Stimulated activated naive CD4-positive, alpha-beta T cell (primary cell): ENCODE measurements at places on chromosomes 12 and 14.

- DNase-seq = no peak
Observed at GRCh38 chr14:68793734-68794129, 865 bp upstream of the ZFP36L1 start.

DNA sequence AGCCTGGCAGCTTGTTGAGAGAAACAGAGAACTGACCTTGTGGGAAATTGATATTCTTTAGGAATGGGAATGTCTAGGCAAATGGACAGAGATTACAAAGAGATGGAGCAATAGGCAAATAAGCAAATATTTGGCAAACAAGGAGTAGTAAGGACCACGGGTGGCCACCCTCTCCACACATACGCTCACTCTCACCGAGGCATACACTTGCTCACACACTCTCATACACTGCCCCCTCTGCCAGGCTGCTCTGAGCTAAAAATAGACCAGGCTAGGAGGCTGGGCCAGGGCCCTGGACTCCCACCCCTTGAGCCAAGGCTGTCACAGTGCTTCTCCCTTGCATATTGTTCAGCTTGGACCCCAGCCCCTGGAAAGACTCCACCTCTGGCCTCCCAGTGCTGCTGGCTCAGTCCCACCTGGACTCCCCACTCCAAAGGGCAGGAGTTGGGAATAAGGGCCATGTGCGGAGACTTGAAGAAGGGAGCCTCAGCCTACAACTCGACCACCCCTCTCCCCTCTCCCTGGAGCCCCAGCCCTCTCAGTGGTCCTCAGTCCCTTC lies 1.1 kb downstream of the PPP1R1A start:
- no peak for DNase-seq

GRCh38 chr14:64733899-64734298 lies 29.7 kb downstream of the PLEKHG3 start:
- no peak for DNase-seq

DNA sequence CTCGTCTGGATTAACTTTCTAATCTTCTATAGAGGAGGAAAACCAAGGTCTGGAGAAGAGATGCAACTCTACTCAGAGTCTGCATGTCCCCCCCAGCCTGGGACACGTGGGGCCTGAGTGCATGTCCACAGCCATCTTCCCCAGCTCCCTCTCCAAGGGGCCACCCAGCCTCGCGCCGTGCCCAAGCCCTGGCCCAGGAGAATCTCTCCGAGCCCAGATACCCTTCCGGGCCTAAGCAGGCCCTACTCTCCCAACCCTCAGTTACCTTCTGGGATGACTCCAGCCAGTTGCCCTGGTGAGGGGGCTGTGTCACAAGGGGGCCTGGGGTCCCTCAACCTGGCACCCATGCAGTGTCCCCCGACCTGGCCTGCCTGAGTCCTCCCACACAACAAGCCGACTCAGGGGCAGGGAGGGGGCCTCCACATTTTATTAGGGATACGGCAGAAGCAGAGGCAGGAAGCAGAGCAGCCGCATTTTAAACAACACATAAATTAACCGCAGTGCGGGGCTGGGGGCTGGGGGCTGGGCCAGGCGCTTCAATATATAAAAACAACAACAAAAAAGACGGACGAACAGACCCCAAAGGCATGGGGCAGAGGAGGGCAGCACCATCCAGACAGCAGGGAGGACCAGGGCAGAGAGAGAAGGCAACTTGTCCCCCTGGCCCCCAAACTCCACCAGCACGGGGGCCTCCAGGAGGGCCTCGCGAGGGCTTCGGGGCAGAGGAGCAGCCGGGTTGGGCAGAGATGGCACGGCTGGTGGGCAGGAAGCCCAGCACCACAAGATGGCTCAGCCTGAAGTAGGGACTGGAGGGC lies 37.3 kb downstream of the NCKAP5L start:
- DNase-seq = no peak

DNA sequence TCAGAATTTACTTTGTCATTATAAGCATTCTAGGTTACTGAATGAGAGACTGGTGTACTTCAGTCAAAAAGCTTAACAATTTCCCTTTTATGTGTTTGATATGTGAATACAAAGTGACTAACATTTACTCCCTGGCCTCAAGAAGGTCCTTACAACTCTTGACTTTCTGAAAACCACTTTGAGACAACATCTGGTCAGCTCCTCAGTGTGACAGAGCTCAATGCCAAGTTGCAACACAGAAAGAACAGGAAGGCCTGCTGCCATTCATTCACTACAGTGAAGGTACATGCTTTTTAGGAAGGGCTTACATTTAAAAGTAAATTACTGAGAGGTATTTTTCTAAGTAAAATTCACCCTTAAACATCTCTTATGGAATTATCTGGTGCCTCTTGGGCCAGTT lies 2.3 kb upstream of the NAA30 start:
- DNase-seq = no peak

- DNase-seq = no peak
Observed at GRCh38 chr12:124497658-124498057, 69.8 kb downstream of the NCOR2 start.

DNA sequence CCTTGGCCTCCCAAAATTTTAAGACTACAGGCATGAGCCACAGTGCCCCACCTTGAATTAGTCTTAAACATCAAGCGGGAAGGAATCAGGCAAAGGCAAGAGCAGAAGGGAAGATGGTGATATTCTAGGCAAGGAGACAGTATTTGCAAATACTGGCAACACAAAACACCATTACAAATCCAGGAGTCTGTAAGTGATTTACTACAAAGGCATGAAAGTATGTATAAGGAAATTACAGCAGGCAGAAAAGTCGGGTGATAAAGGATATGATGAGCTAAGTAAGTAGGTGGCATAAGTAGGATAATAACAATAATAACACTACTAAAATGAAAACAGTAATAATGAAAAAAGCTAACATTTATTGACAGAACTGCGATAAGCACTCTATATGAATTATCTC lies 28.5 kb downstream of the FMNL3 start:
- DNase-seq = no peak

- no peak for DNase-seq
Observed at GRCh38 chr12:22287776-22288621, 46.5 kb downstream of the ST8SIA1 start.

- no peak for DNase-seq
Observed at GRCh38 chr14:22599349-22599748, 1.2 kb downstream of the ABHD4 start.

DNA sequence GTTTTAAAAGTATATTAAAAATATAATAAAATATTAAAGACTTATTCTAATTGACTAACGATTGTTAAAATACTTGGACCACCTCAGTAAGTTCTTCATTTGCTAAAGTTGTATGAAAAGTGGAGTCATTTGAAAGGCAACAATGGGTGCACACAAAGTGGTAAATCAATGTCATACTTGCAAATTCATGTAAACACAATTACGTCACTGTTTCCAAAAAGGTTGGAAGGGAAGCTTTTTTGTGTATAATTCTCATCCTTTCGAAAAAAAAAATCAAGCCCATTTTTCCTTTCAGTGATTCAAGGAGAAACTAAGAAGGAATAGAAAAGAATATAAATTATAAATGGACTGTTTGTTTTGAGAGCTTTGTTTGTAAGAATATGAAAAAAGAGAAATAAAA lies 166.2 kb downstream of the PIK3C2G start:
- DNase-seq = no peak

DNA sequence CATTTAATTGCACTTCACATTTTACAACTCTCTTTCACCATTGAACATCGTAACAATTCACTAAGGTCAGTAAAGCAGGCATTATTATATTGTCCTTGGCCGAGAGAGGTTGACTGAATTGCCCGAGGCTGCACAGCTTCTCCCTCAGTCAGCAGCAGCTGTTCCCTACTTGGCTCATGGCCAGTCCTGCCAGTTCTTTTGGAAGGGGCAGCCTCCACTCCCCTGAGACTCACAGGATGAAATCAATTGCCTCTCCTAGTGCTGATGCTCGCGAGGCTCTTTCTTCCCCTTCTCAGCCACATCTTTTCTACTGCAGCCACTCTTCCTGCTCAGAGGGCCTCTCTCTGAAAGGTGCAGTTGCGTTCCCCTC lies 79.9 kb upstream of the KCNA1 start:
- no peak for DNase-seq

GRCh38 chr12:120659151-120659525 lies 18.7 kb downstream of the CABP1 start:
- DNase-seq = no peak

GRCh38 chr12:27462851-27463250 lies 16.3 kb downstream of the SMCO2 start:
- no peak for DNase-seq

DNA sequence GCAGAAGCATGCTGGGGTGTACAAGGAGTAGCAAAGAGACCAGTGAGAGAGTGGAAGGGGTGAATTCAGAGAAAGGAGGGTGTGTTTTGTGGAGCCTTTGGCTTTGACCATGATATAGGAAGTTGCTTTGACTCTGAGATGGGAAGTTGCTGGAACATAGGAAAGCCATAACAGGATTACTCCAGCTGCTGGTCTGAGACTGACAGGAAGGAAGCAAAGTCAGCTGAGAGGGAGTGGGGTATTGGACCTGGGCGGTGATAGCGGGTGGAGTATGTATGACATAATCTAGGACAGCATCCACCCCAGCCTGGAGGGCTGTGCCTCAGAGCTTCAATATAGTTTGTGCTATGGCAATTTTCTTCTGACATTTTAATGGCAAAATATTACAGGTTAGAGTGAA lies 324.4 kb downstream of the PDZRN4 start:
- no peak for DNase-seq

- no peak for DNase-seq
Observed at GRCh38 chr12:20421421-20421820, 53.1 kb downstream of the PDE3A start.

DNA sequence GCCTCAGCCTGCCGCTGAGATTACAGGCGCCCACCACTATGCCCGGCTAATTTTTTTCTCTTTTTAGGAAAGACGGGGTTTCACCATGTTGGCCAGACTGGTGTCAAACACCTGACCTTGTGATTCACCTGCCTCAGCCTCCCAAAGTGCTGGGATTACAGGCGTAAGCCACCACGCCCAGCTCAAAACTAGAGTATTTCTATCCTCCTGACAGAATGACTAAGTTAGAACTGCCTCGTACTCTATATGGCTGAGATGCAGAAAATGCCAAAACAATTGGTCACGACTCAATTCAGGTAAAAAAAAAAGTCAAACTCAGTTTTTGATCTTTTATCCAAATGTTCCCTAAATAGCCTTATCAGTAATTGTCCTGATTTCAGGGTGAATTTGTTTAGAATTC lies 11.1 kb downstream of the AKAP5 start:
- no peak for DNase-seq

GRCh38 chr12:69388371-69388770 lies 28.8 kb downstream of the YEATS4 start:
- DNase-seq = no peak

- no peak for DNase-seq
Observed at GRCh38 chr12:122949405-122949804, 16.9 kb downstream of the ABCB9 start.

DNA sequence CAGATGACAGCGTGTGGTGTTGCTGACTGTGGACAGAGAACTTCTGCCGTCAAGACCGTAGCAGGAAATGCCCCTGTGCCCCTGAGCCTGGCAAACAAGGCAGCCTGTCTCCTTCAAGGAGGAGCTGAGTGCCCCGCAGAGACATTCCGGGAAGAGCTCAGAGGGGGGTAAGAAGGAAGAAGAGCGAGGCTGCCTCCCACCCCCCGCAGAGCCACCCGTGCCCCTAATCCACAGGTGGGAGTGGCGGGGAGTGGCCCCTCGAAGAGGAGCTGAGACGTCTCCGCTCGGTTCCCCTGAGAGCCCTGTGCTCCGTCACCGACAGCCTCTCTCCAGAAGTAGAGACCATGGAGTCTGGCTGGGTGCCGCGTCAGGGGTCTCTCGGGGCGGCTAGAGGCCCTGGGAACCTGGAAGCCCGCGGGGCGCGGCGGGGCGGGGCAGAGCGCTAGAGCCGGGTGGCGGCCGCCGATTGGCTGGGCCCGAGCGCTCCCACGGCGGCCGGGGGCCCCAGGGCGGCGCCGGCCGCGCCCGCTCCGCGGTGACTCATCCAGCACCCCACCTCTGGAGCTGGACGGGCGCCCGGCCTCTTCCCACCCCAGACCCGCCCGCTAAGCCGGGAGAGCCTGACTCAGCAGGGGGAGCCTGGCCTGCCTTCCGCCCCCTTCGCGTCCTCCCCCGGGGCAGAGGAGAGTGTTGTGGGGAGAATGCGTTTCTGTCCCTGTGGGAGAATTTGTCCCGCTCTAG lies 25.2 kb upstream of the KRT78 start:
- peak; percentile 49 for DNase-seq

- DNase-seq = no peak
Observed at GRCh38 chr12:6367969-6368892, 7.1 kb downstream of the SCNN1A start.
